ENCODE measurements at places on chromosomes 13 and 19. TPM values are rescaled to one million over a fixed set of nuclear protein-coding genes. Genes with fewer than 3 reads are reported as not detected.

DNA sequence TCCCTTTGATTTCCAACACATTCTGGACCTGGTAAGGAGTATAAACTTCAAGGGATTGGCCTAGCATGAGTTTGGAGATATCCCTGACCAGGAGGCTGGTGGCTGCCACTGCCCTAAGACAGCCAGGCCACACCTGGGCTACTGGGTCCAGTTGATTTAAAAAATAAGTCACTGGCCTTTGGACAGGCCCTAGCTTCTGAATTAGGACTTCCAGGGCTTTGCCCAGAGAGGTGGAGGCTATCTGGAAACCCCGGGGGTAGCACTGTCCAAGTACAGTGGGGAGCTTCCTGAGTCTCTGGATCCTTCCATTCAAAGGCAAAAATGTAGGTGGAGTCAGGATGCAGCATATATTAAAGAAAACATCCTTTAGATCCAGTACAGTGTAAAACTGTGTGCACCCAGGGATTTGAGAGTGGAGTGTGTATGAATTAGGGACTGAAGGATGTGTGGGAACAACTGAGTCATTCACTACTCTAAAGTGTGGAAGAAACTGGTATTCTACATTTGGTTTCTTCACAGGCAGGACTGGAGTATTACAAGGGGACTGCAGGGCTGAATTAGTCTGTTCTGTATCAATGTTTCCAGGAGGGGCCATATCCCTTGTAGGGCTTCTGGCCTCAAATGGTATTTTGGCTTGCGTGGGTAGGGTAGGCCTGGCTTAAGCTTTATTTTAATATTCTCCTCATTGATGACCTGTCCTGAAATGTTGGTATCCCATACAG is 14.8 kb upstream of the FCGBP start:
- no peak for DNase-seq

DNA sequence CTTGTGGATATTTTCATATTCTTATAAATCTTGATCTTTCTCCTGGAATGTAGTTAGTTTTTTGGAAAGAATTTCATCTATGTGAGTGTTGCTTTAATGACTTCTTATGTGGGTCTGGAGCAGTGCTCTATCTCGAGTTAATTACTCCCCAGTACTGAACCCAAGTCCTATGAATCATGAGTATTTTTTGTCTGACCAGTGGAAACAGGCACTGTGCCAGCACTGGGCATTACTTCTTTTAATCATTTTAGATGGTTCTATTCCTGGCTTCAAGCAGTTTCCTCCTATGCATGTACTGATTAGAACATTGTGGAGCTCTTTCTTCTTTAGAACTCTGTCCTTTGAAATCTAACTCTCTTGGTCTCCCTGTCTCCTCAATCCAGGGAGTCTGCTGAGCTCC is 466.3 kb downstream of the PCDH17 start:
- DNase-seq, result no peak

GRCh38 chr13:39760521-39760920 is 105.1 kb downstream of the COG6 start:
- DNase-seq, result no peak

DNA sequence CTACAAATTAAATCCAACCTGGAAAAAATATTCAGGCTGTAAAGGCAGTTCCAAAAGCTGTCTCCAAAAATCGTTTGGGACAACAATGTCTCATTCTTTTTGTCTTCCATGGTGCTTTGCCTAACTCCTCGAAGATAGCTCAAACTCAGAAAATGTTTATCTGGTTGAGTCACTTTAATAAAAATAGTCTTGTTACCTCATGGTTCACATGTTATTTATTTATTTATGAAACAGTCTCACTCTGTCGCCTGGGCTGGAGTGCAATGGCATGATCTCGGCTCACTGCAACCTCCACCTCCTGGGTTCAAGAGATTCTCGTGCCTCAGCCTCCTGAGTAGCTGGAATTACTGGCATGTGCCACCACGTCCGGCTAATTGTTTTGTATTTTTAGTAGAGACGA is 4.9 kb upstream of the BRD4 start:
- no peak for DNase-seq

- DNase-seq, result no peak
Observed at GRCh38 chr13:97390941-97391600, 42.9 kb upstream of the RAP2A start.

The TRMT1 gene
- 246 TPM for total RNA-seq

All from activated T-cell treated with anti-CD3 and anti-CD28 coated beads, Interleukin-2, amount 50 U/mL, for 4 hours (primary cell).